ENCODE measurements at places on chromosomes 5 and 9. TPM values are rescaled to one million over a fixed set of nuclear protein-coding genes. Genes with fewer than 3 reads are reported as not detected.

UGT3A1 gene
- total RNA-seq, result not detected

MXD3 gene
- 9.7 TPM for total RNA-seq

PCDHAC1 gene
- total RNA-seq, result 0.11 TPM

PROB1 gene
- total RNA-seq, result 1.00 TPM

MCTP1 gene
- total RNA-seq, result 36.5 TPM

OR2K2 gene
- not detected for total RNA-seq

ARL14EPL gene
- total RNA-seq, result 0.89 TPM

OR13C4 gene
- total RNA-seq, result not detected

WNT8A gene
- not detected for total RNA-seq

ISL1 gene
- total RNA-seq, result 5.9 TPM

FIBCD1 gene
- 1.4 TPM for total RNA-seq

CAMK4 gene
- total RNA-seq, result 10.8 TPM

TTC16 gene
- 0.11 TPM for total RNA-seq

B4GALT7 gene
- 33.9 TPM for total RNA-seq
